Cardiac muscle cell (in vitro differentiated cells and primary cell): ENCODE measurements at places on chromosomes 3 and 15. TPM values are rescaled to one million over a fixed set of nuclear protein-coding genes. Genes with fewer than 3 reads are reported as not detected.

- peak; percentile 3 for DNase-seq
Measured at GRCh38 chr3:116579840-116580239, 129.7 kb upstream of the TUSC7 start.

- no peak for DNase-seq
Measured at GRCh38 chr15:67822537-67823313, 2.6 kb upstream of the SKOR1 start.

DNA sequence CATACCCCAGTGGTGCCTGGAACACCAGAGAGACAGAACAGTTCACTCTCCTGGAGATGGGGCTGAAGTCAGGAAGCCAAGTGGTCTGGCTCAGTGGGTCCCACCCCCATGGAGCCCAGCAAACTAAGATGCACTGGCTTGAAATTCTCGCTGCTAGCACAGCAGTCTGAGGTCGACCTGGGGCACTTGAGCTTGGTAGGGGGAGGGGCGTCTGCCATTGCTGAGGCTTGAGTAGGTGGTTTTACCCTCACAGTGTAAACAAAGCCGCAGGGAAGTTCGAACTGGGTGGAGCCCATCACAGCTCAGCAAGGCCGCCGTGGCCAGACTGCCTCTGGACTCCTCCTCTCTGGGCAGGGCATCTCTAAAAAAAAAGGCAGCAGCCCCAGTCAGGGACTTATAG lies 272.0 kb downstream of the KLF13 start:
- DNase-seq = peak; percentile 71

DNA sequence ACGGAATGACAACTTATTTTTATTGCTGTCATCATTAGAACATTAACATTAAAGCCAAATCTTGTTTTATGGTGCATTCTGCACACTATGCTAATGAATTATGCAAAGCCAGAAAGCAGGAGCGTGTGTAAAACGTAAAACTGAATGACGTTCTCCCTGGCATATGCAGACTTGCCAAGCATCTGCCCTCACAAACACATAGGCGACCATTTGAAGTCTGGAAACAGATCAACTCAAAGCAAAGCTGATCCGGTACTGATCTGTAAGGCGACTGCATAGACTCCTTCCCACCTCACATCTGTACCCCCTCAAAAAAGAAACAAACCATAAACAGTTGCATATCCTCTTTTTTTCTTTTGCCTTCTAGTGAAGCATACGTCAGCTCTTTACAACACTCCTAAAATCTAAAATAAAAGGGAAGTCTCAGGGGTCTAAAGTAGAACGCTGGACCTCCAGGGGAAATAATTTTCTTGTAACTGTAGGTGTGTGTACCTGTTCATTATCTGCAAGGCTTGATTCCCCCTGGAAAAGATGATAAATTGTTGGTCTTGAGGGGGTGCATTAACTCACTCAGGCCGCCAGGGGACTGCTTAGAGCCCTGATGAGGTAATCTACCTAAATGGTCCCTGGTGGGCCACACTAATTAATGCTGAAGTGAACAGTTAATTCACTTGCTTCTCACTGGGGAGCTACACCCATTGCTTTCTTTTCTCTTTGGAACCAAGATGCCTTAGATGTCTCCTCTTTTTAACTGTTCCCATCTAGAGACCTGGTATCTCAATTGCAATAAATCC lies 231.4 kb downstream of the CDIN1 start:
- no peak for DNase-seq

DNA sequence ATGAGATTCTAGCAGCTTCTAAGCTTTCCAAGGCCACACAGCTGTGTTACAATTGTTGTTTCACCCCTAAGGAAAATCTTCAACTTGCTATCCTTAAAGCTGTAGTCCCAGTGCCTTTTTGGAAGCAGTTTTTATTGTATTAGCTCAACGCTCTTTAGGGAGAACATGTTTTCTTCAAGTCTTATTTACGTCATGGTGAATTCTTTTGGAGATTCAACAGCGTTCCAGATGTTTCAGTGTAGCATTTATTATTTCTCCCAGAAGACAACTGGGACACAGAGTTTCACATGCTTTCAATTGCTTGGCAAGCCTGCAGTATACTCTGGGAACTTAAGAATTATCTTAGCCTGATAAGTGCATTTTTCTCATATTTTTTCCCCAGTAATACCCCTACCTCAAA lies 888.3 kb downstream of the PLOD2 start:
- DNase-seq = no peak

- DNase-seq = no peak
Measured at GRCh38 chr15:26037369-26037768, 174.2 kb upstream of the ATP10A start.

- DNase-seq = no peak
Measured at GRCh38 chr15:51060030-51060673, 34.6 kb downstream of the TNFAIP8L3 start.

DNA sequence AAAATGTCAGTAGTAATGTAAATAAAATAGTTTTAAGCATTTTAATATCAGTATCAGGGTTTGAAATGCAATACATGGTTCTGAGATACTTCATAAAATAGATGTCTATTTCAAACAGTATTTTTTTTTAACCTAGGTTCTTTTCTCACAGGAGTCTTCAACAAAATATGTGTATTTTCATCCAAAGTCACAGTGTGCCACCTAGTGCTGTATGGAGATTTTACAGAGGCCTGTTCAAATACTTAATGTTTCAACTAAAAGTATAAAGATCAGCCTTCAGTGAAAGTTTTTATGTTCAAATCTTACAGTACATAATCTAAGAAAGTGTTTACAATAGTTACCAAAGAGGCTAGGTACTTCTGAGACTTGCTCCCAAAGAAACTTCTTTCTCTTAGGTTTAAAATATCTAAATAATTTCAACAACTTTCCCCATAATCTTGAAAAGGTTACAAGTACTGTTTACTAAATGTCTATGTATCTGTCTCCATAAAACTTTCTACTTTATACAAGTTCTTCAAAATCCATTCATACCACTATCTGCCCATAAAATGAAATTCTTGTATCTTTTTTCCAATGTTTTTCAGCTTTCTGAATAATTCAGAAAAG lies 38.3 kb downstream of the SCAPER start:
- peak; percentile 60 for DNase-seq

DNA sequence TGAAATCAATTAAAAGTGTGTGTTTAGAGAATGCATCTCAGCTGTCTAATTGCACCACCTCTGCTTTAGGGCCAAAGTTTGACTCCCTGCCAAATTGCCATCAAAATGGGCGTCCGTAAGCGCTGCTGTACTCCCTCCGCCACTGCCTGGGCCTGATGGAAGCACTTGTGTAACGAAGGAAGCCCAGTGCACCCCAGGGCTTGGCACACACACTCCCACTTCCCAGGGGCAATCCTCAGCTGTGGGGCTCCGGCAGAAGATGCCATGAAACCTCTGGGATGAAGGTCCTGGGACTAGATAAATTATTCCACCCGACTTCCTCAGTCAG lies 137.8 kb downstream of the RORA start:
- peak; percentile 5 for DNase-seq

The LRRIQ4 gene
- 0.34 TPM in 1 of 2 replicates, not detected in the other for polyA plus RNA-seq

The TRIM59 gene
- polyA plus RNA-seq = 11.1 and 32.3 TPM in 2 replicates

The SLC38A3 gene
- polyA plus RNA-seq = 13.4 and 18.5 TPM in 2 replicates

The VPS18 gene
- 20.5 and 28.7 TPM in 2 replicates for polyA plus RNA-seq
